ENCODE measurements at places on chromosomes 3 and 15.

GRCh38 chr3:51938780-51939425 lies 2.8 kb downstream of the RRP9 start:
- no peak for DNase-seq

- no peak for DNase-seq
Measured at GRCh38 chr15:48644467-48644826, 1.1 kb downstream of the FBN1 start.

DNA sequence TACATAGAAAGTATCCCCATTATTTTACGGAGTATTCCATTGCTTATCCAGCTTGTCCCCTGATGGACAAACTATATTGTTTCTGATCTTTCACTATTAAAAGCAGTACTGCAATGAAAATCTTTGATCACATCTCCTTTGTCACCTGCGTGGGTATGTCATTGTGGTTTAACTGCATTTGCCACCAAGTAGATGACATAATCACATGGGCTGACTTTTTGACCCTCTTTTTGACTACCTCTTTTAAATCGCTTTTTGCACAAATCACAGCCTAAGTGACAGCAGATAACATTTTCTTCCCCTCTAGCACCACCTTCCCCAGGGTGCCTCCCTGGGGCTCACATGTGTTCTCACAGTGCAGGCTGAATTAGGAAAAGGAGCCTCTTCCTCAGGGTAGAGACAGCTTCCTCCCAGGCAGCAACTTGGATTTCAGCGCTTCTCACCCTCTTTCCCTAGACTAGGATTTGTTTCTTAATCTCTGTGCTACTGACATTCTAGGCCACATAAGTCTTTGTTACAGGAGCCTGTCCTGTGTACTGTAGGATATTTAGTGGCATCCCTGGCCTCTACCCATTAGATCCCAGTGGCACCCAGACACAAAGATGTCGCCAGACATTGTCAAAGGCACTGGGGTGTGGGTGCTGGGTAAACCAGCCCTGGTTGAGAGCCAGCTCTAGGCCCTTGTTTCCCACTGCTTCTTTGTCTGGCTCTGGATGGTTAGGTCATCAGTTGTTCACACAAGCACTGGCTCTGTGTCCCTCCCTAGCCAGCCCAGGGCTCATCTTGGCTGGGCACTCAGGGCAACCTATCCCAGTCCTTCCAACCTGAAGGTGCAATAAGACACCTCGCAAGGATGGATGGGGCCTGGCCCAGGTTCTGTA lies 1.3 kb upstream of the RBP1 start:
- no peak for DNase-seq

DNA sequence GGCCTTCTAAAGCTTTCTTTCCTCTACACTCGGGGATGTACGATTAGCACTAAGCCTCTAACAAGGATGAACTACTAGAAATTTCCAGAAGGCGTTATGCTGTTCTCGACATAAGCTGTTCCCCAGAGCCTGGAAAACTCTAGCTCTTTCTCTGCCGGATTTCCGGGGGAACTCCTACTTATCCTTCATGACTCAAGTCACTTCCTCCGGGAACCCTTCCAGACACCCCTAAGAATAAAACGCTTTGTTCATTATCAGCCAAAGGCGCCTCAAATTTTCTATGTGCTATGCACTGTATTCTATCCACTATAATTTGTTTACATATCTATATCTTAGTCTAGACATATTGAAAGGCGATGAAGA lies 455 bp upstream of the SNAP23 start:
- DNase-seq, result no peak

DNA sequence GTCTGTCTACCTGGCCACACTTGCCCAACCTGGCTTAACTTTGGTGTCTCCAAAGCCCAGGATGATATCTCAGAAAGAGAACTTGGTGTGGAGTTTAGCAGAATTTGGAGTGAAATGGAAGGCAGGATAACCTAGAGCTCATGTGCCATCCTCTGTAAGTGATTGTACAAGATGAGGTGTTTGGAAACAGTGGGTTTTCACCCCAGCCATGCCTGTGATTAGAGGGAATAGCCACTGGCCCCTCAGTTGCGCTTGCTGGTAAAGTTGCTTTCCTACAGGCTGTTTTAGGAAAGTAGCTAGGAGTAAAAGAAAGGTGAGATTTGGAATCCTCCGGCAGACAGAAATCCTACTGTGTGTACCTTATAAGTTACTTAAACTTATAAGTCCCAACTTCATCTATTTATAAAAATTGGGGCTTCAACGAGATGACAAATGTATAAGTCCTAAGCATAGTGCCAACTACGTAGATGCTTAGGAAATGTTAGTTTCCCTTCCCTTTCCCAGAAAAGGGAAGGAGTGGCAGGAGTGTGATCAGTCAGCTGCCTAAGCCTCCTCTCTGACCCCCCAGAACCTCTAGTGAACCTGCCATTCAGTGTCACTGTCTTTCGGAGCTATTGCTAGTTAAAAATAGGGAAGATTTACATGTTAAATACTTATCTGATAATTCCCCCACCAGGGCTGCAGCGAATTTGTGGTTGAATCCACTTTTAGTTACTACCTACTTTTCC lies 13.4 kb upstream of the BMF start:
- no peak for DNase-seq
